ENCODE measurements at places on chromosomes 2 and 18. TPM values are rescaled to one million over a fixed set of nuclear protein-coding genes. Genes with fewer than 3 reads are reported as not detected.

The MCFD2 gene
- total RNA-seq: 55.1 TPM

The UGT1A10 gene
- total RNA-seq: not detected

DNA sequence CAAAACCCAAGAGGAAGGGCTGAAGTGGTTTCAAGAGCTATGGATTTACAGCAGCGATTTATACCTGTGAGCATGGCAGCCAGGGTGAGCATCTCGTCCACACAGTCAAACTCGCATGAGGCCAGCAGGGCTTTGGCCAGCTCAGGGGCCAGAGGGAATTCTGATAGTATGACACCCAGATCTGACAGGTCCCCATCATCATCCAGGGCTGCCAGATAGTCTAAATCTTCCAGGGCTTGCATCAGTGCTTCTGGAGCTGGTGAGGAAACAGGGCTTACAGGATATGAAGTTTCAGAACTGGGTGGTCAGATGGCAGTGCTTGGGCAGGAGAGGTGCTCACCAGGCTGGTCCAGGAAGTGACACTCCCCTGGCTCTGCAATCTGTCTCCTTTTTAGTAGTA lies 3.5 kb downstream of the DQX1 start:
- H3K4me3 ChIP-seq: no peak overlapping the region
- no peaks in the 10 kb centered on the region for H3K36me3 ChIP-seq
- H3K4me1 ChIP-seq: no peaks in the 10 kb centered on the region
- no peak for DNase-seq

- peaks cover 6% of the 10 kb centered on the region for H3K36me3 ChIP-seq
- H3K27ac ChIP-seq: peak overlapping the region; percentile 64
- H3K27me3 ChIP-seq: no peaks in the 10 kb centered on the region
- DNase-seq: no peak
- H3K4me3 ChIP-seq: no peak overlapping the region
Observed at GRCh38 chr18:57743008-57743407, 60.1 kb downstream of the ATP8B1 start.

Measured in heart right ventricle (tissue), 16 donors.